ENCODE measurements at places on chromosomes 11 and 22. TPM values are rescaled to one million over a fixed set of nuclear protein-coding genes. Genes with fewer than 3 reads are reported as not detected.

SEC14L2 gene
- total RNA-seq: 19.0 TPM

OR6T1 gene
- not detected for total RNA-seq

ACR gene
- total RNA-seq: not detected

PHOX2A gene
- not detected for total RNA-seq

SOX6 gene
- 13.4 TPM for total RNA-seq

TRIM51 gene
- not detected for total RNA-seq

SLC22A9 gene
- not detected for total RNA-seq

NAV2 gene
- 31.4 TPM for total RNA-seq
